ENCODE measurements at places on chromosomes 7 and 10.

- no peak for DNase-seq
Observed at GRCh38 chr7:111835066-111835465, 272.8 kb upstream of the IMMP2L start.

GRCh38 chr7:66867198-66867790 lies 53.7 kb upstream of the TMEM248 start:
- no peak for DNase-seq

DNA sequence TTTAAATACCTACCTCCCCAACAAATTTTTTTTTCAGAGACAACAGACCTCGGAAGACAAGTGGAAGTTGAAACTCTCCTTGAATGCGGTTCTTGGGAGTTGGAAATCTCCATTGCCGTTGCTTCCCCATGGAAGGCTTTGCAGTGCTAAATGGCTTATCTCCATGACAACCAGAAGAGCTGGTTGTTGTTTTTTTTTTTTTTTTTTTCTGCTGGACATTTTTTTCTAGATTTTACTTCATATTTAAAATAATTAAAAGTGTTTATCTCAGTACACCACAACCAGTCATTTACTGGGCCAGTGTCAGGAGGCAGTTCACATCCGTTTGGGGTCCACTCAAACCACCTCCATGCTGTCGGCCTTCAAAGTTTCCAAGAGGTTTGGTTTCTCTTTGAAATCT lies 348.5 kb upstream of the PRKCQ start:
- no peak for DNase-seq

DNA sequence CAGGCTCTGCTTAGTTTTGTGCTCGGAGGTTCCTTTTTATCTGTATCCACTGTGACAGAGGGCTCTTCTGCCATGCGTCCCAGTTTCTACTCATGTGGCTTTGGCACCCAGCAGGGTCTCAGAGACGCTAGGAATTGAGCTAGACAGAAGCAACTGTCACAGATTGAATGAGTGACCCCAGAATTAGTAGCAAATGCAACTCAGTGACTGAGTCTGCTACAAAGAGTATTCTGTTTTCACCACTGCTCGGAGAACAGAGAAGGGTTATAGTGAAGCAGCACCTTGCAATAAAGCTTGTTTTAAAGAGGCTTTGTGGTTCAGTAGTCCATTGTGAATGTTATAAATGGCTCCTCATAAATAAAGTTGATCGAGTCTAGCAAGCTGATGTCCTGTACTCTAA lies 113.2 kb downstream of the DNAH11 start:
- DNase-seq = no peak

DNA sequence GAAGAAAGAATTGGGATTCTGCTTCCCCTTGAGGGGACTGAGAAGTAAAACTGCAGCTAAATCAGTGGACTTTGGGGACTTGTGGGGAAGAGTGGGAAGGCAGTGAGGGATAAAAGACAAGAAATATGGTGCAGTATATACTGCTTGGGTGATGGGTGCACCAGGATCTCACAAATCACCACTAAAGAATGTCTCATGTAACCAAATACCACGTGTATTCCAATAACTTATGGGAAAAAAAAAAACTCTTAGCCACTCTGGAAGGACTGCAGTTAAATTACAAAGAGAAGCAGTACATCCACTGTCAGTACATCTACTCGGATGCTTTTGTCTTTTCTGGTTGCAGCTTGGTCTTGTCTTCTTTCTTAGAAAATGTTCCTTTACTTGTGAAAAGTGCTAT lies 27.4 kb upstream of the GOT1 start:
- no peak for DNase-seq

DNA sequence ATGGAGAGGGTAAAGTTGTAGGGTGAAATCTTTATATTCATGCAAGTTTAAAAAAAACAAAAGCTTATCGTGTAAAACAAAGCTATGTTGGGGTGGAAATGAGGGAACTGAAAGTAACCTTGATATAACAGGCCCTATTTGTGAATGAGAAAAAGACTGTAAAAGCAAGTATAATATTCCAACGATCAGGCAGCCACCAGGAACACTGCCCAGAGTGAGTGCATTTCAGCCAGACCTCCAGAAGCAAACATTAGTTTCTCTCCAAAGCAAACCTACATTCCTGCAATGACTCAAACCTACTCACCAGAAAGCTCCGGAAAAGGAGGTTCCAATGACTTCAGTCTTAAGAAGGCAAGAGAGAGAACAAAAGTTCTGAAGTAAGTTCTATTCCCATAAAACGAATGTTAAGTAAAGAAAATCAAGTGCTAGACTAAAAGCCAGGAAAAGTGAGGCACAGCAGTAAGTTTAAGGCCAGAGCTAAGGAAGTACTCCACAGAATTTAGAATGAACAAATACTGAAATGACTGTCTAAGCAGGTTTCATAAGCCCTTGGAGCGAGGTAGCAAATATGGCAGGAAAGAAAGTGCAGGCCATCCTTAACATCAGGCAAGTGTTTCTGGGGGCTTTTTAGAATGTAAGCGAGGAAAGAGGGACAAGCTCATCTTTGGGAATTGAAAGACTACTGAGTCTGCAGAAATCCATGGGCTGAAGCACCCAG lies 493.1 kb downstream of the XPNPEP1 start:
- no peak for DNase-seq

DNA sequence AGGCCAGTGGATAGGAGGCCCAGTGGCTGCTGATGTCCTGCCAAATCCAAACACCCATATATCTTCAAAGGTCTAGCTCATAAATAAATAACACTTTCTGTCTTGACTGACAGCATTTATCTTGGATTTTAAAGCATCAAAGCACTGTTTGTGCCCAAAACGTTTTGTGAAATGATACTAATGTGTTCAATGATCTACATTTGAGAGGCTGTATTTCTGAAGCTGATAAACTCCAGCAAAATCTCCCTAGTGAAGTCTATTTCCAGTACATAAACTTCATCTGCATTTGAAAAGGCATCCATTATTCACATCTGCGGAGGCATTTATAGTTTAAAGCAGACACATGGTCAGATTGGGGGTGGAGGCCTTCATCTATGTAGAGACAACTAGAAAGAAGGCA lies 276.3 kb downstream of the HPSE2 start:
- DNase-seq = no peak

DNA sequence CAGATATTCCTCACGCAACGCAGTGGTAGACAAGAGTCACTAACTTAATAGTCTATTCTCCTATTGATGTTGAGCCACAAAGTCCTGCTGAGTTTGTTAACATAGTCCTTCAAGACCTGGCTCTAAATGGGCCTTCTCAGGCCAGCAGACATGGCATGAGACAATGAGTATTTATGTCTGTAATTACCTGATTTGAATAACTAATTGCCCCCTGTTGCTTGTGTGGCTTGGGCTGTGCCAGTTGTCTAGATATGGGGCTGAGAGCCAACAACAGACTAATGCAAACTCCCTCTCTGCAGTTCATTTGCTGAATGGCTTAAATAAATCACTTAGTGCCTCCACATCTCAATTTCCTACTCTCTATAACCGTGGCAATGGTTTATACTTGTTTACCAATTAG lies 65.5 kb upstream of the VWC2 start:
- no peak for DNase-seq

DNA sequence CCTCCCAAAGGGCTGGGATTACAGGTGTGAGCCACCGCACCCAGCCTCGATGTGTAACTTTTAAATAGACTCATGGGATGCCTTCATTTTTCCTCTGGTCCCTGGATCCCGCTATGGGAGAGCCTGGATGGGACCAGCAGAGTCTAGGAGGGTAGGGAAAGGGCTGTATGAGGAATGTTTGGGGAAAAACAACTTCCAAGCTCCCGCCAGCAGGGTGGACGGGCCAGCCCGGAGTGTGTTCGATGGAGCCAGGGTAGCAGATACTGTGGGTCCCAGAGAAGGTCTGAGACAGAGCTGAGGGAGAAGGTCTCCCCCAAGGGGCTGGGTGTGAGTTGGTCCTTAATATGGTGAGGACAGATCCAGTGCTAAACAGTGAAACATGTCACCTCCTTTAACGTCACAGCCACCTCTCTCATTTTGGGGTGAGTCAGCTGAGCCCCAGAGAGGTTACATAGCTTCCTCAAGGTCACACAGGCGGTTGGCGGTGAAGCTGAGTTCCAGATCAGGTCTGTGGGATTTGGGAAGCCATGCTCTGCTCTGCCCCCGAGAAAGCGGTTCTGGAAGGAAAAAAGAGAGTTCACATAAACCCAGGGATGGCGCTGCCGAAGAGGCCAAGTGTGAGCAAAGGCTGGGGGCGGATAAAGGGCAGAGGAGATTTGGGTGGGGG lies 66.4 kb downstream of the MYL10 start:
- DNase-seq = no peak
